ENCODE measurements at places on chromosomes 7 and 10.

GRCh38 chr10:51073453-51074237 is 642 bp upstream of the PRKG1 start:
- DNase-seq: no peak

GRCh38 chr7:121494516-121494915 is 98.4 kb upstream of the FAM3C start:
- DNase-seq: no peak

GRCh38 chr10:112519133-112519761 is 72.2 kb downstream of the VTI1A start:
- DNase-seq: no peak

GRCh38 chr7:81973117-81973516 is 203.3 kb upstream of the HGF start:
- DNase-seq: no peak

DNA sequence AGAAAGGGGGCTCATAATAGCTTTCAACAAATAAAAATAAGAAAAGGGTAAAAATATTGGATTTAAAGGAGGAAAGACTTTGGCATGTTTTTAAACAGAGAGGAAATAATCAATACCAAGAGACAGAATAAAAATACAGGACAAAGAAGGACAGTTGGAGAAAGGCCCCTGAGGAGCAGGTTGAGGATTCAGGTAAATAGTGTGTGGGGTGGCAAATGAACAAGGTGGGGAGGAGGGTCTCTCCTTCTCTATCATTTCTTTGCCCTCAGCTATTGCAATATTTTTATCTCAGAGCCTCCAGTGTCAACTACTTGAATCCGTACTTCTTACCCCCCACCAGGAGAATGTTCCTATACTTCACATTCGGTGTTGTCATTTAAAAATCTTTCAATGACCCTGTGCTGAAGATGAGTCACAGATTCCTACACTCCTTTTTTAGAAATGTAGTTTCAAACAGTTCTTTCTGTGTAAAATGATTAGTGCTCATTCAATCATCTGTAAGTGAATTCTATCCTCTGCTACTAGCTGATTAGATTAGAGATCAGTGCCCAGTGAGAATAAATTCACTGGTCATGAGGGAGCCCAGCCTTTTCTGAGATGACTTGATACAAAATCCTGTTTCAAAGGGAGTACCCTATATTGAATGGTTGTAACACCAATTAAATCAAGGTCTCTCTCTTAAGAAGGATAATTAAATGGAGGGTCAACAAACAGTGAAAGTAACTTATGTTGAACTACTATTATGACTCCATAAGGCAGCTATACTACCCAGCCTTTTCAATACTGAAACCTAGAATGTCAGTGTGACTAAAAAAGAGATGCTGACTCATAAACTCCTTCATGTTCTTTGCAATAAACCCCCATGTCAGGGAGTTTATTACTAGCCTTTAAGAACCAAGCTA is 50.4 kb upstream of the WNT16 start:
- DNase-seq: no peak

- DNase-seq: no peak
These were observed 364.4 kb downstream of the CXCL12 start for GRCh38 chr10:44020322-44021111.
